ENCODE measurements at places on chromosomes 1 and 21.
A peak's percentile ranks its signal among the peaks of the same experiment; 100 is the strongest.

GRCh38 chr1:205370780-205371179 lies 14.1 kb upstream of the KLHDC8A start:
- DNase-seq: no peak

DNA sequence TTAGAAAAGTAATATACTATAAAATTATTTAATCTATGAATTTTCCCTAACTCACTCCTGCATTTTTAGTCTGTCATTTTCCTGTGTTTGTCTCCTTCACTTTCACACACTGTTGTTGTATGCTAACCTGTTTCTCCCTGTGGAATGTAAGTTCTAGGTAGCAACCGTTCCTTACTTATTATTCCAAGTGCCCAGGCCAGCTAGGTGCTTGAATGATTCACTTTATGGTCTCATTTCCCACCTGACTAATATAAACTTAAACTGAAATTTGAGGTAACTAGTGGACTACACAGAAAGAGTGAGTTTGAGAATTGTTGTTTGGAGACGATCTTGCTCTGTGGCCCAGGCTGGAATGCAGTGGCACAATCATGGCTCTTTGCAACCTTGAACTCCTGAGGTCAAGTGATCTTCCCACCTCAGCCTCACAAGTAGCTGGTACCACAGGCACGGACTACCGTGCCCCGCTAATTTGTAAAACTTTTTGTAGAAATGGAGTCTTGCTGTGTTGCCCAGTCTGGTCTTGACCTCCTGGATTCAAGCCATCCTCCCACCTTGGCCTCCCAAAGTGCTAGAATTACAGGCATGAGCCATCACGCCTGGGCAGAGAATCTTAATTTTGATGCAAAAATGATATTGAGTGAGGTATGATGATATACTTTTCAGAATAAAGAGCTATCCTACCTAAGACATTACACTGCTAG lies 1.9 kb downstream of the ZYG11B start:
- no peak for DNase-seq

- DNase-seq: no peak
Observed at GRCh38 chr1:100626397-100626796, 88.5 kb downstream of the GPR88 start.

DNA sequence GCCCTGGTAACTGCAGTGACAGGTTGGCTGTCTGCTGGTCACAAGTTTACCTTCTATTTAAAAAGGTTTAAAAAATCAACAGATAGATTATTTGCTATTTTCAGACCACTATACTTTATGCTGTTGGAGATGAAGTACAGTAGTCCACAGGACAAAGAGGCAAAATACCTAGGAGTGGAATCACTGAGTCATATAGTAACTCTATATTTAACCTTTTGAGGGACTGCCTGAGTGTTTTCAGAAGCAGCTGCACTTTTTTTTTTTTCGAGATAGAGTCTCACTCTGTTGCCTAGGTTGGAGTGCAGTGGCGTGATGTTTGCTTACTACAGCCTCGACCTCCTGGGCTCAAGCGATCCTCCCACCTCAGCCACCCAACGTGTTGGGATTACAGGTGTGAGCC lies 11.7 kb downstream of the CNIH4 start:
- no peak for DNase-seq

GRCh38 chr1:20921285-20921684 lies 134.2 kb upstream of the HP1BP3 start:
- DNase-seq: no peak

DNA sequence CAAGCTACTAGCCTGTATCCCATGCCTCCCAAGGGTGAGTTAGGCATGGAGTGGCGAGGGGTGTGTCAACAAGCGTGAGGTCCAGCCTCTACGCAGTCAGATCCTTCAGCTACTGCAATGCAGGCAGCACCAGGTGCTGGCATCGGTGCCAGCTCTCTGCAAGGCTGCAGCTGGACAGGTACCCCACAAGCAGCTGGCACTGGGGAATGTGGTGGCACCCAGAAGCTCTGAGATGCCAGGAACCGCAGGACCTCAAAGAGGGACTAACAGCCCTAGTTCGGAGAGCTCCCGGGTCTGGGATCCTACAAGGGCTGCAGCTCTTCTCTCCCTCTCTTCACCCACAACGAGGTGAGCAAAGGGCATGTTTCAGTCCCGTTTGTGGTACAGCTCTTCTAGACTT lies 974.5 kb downstream of the LTN1 start:
- no peak for DNase-seq

GRCh38 chr21:36611379-36611778 lies 87.5 kb upstream of the SIM2 start:
- no peak for DNase-seq

- peak; percentile 1 for DNase-seq
Observed at GRCh38 chr1:2978691-2979190, 42.5 kb upstream of the ACTRT2 start.

- no peak for DNase-seq
Observed at GRCh38 chr21:28832013-28832714, 160.5 kb downstream of the LTN1 start.

DNA sequence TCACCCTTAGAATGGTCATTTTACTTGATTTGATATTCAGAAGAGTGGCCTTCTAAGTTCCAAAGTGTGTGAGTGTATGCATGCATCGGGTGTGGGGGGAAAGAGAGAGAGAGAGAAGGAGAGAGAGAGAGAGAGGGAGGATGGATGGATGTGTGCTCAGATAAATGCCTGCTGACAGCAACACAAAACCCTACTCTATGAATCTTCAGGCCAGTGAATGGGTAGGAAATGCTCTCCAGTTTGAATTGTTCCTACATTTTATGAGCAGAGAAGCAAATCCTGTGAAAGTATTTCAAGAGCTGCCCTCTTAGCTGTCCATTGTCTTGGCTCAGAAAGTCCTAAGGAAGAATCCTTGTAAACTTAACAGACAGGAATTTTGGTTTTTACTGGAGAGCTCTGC lies 7.4 kb downstream of the JAM2 start:
- DNase-seq: no peak

DNA sequence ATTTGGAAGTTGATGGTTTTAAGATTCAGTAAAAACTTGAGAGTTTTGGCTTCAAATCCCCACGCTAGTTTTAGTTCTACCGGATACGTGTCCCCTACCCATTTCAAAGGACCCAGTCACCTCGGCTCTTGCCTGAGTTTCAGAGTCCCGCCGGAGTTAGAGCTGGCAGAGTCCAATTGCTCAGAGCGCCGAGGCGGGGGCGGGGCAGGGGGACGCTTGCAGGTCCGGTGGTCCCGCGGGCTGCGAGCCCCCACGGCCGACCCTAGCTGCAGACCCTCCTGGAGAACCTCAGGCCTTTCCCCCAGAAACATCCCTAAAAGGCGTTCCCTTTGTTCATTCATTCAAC lies 765 bp upstream of the VPS45 start:
- DNase-seq: no peak

GRCh38 chr1:220655509-220655908 lies 34.7 kb upstream of the C1orf115 start:
- DNase-seq: no peak

DNA sequence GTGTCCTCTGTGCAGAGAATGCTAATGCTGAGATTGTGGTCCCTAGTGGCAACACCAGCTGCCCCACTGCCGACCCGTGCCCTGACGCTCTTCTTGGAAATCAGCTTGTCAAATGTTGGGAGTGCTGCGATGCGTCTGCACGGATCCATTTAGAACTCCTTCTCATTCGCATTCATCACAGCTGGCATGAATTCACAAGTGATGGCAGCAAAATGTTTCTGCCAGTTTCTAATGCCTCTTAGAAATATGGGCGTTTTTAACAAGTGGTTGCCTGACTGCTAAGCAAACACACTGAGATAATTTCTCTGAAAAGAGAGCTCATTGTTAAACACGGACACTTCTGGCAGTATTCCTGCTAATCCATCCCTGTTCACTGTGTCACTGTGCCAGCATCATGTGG lies 131.9 kb upstream of the KCNJ6 start:
- no peak for DNase-seq

GRCh38 chr1:191886977-191887376 lies 271.3 kb upstream of the RGS18 start:
- no peak for DNase-seq

DNA sequence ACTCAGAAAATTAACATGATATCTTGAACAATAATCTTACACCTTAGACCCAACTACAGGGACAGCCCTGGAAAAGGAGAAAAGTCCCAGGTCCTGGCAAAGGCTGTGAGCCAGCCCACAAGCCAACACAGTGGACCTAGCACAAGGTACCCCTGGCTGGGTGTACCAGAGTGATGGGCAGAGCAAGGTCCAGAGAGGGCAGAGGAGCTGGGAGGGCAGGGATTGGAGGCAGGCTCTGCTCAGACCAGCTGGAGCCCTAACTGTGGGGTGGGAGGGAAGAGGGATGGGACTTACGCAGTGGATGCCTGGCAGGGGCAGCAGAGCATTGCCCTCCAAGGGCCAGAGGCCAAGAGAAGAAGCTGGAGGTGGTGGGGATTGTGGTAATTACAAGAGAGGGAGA lies 101.6 kb downstream of the KCND3 start:
- no peak for DNase-seq

DNA sequence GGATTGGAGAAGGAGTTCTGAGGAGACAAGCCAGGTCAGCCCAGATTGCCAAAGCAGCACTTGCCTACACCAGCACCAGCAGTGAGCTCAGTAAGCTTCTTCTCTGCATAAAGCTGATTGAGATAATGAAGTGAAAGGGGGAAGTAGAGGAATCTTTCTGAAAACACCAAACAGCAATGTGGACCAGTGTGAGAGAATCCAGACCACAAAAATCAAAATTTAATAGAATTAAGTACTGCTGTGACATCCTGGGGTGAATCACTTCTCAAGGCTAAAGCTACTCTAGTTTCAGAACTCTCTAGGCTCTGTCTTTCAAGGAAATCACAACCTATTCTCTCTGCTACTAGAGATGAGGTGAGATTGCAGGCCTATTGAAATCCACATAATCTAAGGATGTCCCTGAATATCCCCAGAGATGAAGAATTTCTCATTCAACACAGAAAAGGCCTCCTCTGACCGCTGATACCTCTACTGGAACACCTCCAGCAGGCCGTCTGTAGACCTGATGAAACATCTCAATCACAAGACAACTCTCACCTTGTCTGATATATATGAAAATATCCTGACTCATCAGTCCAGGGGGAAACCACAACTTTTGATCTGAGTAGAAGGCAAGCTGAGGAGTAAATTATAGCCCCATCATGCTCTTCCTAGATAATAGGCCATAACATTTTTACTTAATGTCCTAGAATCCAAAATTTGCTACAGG lies at the start of gene FCRL4:
FCRL4 (minus strand) TSS at position 127 of the 709 bp plus-strand sequence. CDS start 141 bp downstream, outside the sequence.
- DNase-seq: no peak

DNA sequence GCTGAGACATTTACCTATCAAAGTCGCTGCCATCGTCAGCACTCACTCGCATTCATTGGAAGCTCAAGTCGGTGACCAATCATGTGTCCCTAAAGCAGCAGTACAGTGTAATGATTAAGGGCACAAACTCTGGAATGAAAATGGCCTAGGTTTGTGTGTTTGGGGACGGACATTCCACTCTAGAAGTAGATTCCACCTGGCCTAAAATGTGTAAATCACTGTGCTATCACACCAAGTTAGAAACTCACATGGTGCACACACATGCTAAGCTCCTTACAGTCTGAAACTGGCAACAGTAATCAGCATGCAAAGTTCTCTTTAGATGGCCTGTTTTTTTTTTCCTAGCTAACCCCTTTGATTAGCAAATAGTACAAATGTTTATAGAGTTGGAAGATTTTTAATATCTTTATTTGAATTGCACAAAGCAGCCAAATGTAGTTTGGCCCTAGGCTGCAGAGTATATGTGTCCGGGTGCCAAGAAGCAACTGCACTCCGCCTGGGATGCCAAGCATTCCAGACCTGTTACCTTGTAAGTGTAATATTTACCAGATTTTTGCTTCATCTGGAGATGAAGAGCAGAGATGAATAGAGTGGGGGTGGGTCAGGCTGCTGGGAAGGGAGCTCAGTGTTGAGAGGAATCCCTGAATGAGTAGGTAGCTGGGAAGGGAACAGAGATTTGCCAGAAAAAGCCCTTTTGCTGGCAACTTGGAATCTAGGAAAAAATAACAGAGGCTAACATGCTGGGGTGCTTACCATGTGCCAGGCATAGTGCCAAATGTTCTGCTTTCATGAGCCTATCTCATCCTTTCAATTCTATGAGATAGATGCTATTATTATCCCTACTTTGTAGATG lies 35.2 kb downstream of the TGFB2 start:
- DNase-seq: peak; percentile 27

DNA sequence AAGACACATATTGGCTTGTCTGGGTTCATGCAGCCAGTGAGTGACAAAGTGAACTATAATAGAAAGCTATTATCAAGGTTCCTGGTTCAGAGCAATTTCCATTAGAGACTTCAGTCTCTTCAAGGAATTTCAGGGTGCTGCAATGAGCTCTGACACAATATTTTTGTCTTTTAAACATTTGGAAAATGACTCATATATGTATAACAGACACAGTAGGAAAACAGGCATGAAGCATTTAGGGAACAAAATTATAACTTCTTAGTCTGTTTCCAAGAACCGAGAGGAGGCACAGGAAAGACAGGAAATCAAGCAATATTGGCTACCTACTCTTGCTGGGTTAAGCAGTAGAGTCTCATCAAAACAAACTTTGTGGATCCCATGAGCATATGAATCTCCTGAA lies 170.4 kb downstream of the PTPRC start:
- DNase-seq: no peak

DNA sequence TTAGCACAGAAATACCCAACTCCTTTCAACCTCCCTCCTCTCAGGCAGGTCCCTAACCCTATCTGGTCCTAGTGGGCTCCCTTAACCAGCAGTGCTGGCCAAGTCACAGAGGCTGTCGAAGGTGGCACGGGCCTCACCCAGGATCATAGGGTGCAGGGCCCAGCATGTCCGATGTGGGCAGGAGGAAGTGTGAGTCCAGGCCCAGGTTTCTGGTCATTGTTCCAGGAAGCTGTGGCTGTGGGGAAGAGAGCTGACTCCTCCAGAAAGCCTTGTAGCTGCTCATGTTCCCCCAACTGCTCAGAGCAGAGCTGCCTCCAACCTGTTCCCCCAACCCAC lies 2.4 kb downstream of the CCDC17 start:
- no peak for DNase-seq

- DNase-seq: no peak
Observed at GRCh38 chr1:225928186-225929175, 4.4 kb upstream of the PYCR2 start.

DNA sequence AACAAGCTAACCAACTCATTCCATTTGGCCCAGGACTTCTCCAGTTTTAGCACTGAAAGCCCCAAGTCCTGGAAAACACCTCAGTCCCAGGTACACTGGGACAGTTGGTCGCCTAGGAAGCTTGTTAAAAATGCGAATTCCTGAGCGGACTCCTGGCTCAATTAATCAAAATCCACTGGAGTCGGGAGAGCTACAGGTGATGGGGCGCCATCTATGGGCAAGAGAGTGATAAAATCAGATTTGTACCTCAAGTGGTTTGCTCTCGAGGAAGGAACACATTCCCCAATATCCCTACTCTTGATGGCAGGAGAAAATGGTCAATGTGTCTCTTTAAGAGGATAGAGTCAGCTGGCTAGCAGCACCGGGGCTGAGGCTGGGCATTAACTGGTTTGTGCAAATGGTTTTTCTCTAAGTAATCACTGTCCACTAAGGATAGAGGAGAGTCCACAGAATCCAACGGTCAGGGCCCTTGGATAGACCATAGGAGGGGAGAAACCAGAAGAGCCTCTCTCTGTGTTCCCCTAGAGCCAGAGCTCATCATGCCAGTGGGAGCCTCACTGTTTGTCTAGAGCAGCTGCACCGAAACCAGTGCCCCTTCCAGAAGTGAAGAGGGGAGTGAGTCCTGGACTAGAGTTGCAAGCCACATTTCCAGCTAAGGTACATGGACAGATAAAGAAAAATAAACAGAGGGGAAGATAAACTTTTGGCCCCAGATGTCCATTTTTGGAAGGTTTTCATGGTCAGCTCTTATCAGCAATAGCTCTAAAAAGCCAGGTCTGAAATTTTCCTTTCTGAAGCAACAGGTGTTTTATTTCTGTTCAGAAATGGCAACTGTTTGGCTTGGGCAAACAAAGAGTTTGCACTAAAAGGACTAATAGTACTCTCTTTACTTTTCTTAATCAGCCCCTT lies 148.5 kb downstream of the TENT5C start:
- DNase-seq: peak; percentile 77

Measured in testis (tissue), 5 donors.